ENCODE measurements at places on chromosomes 2 and 18.
A peak's percentile ranks its signal among the peaks of the same experiment; 100 is the strongest.

- no peak for DNase-seq
Measured at GRCh38 chr2:201774546-201774945, 6.2 kb downstream of the ALS2 start.

DNA sequence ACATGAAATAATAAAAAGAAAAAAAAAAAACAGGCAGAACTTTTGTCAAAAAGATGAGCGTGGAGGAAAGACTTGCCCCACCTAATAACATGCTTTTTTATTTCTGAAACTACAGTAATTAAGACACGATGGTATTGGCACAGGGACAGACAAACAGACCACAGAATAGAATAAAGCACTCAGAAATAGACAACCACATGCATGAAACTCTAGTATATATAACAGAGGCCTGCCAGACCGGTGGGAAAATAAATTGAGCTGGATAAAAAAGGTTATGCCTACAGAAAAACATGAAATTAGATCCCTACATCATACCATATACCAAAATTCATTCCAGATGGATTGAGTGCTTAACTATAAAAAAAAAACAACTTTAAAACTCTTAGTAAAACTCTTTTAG lies 163.1 kb downstream of the NRP2 start:
- no peak for DNase-seq

GRCh38 chr2:109322111-109322510 lies 193.1 kb downstream of the SH3RF3 start:
- DNase-seq, result no peak

DNA sequence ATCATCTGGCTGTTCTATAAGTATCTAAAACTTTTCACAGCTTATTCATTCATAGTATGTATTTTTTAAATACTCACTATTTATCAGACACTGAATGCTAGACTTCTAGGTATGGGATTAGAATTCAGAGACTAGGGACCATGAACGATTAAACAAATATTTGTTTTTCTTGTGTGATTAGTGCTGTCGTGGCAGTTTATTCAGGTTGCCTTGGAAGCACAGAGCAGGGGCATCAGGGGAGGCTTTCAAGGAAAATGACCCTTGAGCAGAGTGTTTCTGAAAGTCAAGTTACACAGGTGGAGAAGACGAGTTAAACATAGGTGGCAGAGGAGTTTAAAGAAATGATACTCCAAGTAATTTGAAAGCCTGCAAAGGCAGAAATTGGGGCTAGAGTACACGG lies 5.7 kb downstream of the SPOPL start:
- DNase-seq, result no peak

DNA sequence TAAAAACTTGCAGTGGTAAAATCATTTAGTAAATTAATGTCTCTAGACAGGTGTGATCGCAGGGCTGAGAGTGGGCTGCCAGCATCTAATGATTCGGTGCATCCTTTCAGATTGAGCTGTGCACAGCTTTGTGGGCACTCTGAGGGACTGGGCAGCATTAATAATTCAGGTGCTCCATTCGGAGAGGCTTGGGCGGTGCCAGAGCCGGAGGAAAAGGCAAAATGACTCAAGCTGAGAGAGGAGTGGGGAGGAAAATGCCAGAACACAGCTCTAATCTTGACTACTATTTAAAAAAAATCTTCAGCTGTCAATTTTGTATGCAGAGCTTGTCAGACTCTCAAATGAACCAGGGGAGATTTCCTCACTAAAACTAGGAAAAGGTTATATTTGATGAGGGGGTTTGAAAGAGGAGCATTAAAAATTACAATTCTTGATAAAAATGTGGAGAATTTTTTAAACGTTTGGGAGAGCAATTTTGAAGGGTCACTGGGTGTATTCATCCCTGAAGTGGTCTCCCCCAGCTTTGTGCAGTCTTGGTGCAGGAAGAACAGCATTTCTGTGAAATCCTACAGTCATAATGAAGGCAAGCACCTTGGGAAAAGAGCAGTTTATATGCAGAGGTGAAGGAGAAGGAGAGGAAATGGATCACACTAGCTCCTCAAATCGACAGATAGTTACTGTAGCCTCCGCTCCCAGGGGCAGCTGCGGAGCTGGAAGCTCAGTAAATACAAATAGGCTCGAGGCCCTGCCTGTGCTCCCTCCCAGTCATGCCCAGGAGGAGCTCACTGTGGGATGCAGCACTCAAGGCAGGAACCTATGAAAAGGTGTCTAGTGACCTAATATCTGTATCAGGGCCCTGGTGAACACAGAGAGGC lies 535.4 kb upstream of the RAB6C start:
- no peak for DNase-seq

- no peak for DNase-seq
Measured at GRCh38 chr2:118388771-118389170, 300.5 kb downstream of the INSIG2 start.

DNA sequence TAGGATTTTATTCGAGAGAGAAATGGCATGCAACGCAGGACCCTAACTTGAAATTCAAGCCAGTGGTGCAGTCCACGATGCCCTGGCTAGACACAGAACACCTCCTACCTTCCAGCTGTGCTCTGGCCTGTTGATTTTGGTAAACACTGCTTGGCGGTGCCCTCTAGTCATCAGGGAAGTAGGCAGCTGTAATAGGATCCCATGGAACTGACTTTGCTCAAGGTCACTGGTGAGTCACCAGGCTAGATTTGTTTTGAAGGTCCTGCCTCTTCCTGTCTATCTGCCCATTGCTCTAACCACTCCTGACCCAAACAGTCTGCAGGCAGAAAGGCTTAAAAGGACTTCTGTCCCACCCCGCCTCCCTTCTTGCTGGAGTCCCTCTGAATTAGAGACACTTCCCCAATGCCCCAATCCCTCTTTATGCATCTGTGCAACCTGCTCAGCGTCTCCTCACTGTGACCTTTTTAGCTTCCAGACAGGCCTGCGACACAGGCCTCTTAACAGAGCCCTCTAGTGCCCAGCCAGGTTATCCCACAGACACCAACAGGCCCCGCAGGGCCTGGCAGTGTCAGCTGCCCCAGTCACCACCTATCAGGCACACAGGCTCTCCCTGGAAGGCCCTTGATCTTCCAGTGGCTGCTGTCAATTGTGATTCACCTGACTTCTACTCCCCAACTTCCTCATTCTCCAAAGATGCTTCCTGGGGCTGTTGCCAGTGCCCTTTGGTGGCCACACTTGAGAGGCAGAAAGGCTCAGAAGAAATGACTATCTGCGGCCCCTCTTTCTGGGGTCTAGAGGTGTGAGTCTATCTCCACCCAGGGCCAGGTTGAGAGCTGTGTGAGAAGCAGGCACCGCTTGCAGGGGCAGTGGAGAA lies 5.2 kb downstream of the TMEM127 start:
- DNase-seq, result peak; percentile 22

DNA sequence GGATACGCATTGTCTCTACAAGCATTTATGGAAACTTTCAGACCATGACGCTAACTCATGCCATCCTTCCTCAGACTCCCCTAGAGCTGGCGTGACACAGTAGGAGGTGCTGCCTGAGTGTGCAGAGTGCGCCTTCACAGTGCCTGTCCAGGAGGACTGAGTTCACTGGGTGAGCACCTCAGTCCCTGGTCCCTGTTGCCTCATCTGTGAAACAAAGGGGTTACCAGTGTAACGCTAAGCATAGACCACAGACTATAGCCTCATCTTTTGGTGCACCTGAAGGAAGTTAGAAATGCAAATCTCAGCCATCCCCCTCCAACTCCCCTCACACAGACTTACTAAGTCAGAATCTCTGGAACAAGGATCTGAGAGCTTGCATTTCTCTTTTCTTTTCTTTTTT lies 142.8 kb downstream of the TMEM17 start:
- no peak for DNase-seq

- DNase-seq, result no peak
Measured at GRCh38 chr18:58309610-58310239, 265.7 kb downstream of the NEDD4L start.

DNA sequence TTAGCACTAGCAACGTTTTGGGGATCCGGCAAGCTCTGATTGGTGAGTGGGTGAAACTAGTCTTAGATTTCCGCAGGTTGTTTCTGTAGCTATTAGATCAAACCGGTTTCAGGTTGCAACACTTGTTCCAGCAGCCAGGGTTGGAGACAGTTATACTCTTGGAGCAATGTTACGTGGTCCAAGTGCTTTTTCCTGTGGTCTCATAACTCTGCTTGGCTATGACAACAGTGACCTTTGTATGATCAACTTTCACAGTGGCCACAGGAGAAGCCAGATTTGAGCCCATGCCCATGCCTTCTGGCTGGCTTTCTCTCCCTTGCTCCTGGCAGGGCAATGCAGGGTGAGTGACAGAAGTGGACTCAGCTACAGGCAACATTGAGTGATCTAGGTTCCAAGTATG lies 84.5 kb upstream of the TAF1B start:
- no peak for DNase-seq

- DNase-seq, result no peak
Measured at GRCh38 chr2:16068552-16068940, 128.2 kb downstream of the MYCN start.
